Mesendoderm (in vitro differentiated cells): ENCODE measurements at places on chromosomes 1 and 21.

GRCh38 chr1:172143384-172144055, 277.0 kb upstream of the C1orf105 start:
- no peak for DNase-seq

DNA sequence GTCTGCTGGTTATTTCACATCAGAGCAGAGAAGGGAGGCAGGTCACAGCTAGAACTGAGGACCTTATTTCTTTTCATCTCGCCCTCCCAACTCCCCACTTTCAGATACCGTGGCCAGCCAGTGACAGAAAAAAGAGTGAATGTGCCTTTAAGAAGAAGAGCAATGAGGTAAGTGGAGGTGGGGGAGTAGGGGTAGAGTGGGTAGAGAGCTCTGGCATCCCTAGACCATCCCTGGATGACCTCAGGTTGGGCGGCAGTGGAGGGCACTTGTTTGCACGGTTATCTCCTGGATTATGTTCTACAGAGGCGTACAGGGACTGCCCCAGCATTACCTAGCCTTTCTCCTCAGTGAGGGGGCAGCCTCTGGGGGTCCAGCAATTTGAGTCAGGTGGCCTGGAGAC, 4.6 kb downstream of the SEMA4A start:
- no peak for DNase-seq

DNA sequence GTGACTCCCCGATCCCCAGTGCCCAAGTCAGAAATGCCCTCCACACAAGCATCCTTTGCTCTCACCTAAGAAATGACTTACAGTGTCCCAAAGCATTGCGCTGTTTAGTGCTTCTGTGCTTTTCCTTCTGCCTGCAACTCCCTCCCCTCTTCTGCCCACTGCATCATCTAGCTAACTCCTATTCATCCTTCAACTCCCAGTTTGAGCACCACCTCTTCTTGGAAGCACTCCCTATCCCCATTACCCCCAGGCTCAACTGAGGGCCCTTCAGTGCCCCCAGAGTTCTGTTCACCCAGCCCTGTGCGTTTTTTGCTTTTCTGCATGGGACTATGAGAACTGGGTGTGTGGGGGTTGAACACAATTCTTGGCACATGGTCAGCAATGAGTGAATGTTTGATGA, 10.0 kb downstream of the KCNQ4 start:
- no peak for DNase-seq

GRCh38 chr1:31572323-31573104, 3.8 kb upstream of the TINAGL1 start:
- no peak for DNase-seq

GRCh38 chr1:43270421-43271095, 775 bp downstream of the TMEM125 start:
- DNase-seq = peak; percentile 93
